Smooth muscle cell of the pulmonary artery (primary cell): ENCODE measurements at places on chromosomes 6 and 20. TPM values are rescaled to one million over a fixed set of nuclear protein-coding genes. Genes with fewer than 3 reads are reported as not detected.

The IL17F gene
- total RNA-seq = not detected in 2 replicates

The C2 gene
- 1.7 and 4.7 TPM in 2 replicates for total RNA-seq

The ANKRD66 gene
- total RNA-seq = not detected in 2 replicates

The ADIG gene
- not detected in 2 replicates for total RNA-seq

The TLDC2 gene
- not detected in 2 replicates for total RNA-seq

The LY6G5C gene
- 0.26 and 0.85 TPM in 2 replicates for total RNA-seq

The FAM217A gene
- not detected in 2 replicates for total RNA-seq

The GRM4 gene
- 0.10 and 0.13 TPM in 2 replicates for total RNA-seq

The LY6G5B gene
- 1.9 and 4.0 TPM in 2 replicates for total RNA-seq

The DACT2 gene
- 0.07 and 0.98 TPM in 2 replicates for total RNA-seq

The DNAJC5 gene
- total RNA-seq = 75.9 and 96.0 TPM in 2 replicates

The TMEM14B gene
- 43.3 and 59.6 TPM in 2 replicates for total RNA-seq

The TREM1 gene
- 1.5 and 19.5 TPM in 2 replicates for total RNA-seq

The HLA-DRA gene
- total RNA-seq = 0.07 and 5.2 TPM in 2 replicates

The TAP1 gene
- total RNA-seq = 41.1 and 52.4 TPM in 2 replicates

The RAB44 gene
- total RNA-seq = 0.03 TPM in 1 of 2 replicates, not detected in the other

The SIM1 gene
- under 0.01 TPM in 1 of 2 replicates, not detected in the other for total RNA-seq

The COL11A2 gene
- 0.13 and 0.83 TPM in 2 replicates for total RNA-seq

The PRDM13 gene
- 0.07 TPM in 1 of 2 replicates, not detected in the other for total RNA-seq

The IP6K3 gene
- total RNA-seq = 0.03 and 0.20 TPM in 2 replicates

The CLDN20 gene
- total RNA-seq = not detected in 2 replicates

The ZC2HC1B gene
- not detected in 2 replicates for total RNA-seq
